ENCODE measurements at places on chromosomes 12 and 14.

DNA sequence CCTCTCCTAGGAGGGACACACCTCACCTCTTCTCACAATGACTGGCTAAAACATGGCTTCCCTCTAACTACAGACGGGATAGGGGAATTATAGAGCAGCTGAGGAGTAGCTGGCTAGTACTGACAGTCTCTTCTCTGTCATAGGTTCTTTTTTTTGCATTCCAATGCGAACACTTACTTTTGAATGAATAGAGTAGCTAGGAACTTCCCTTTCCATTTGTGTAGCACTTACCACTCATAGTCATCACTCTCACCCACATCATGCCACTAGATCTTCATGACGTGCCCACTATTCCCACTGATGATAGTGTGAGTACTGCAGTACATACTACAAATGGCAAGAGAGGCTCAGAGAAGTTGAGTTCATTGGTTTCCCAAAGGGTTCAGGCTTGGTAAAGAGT lies 143.9 kb upstream of the HIF1A start:
- no peak for DNase-seq

GRCh38 chr12:12240662-12241340 lies 26.0 kb downstream of the LRP6 start:
- no peak for DNase-seq

DNA sequence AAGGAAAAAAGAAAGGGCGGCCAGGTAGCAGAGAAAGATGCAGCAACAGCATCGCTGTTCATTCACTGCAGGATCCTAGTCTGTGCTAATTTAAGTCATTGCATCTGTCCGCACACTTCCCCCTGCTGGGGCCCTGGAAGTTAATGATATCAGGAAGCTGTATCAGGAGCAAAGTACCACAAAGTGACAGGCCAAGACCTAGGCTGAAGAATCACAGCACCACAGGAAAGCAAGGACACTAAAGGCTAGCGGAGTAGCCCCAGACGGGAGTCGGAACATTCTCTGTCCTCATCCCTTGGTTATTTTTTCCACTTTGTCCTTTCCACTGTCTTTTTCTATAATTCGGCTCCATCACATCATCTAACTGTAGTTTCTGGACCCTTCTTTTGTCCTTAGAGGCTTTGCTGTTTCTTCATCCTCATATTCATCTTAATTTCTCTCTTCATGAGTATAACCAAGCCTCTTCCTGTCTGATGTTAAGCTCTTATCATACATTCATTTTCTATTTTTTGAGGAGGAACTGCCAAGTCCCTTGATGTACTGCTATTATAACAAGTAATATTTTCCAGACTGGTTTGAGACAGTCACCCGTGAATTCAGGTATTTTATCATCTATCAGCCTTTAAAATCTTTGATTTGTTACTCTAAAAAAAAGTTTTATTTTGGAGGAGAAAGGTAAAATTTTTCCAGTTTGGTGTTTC lies 28.3 kb downstream of the DUSP16 start:
- no peak for DNase-seq

GRCh38 chr12:50690925-50691324 lies 73.0 kb upstream of the ATF1 start:
- no peak for DNase-seq

GRCh38 chr14:51880835-51881580 lies 20.6 kb downstream of the GNG2 start:
- DNase-seq: no peak

- DNase-seq: no peak
Measured at GRCh38 chr12:76032043-76032981, 736 bp upstream of the PHLDA1 start.
